Esophagus squamous epithelium (tissue), 5 donors: ENCODE measurements at places on chromosomes 12 and 14.

- DNase-seq, result no peak
Observed at GRCh38 chr12:106358396-106359241, 1.1 kb downstream of the POLR3B start.

GRCh38 chr12:113850309-113851056 lies 115.6 kb downstream of the RBM19 start:
- DNase-seq, result no peak

DNA sequence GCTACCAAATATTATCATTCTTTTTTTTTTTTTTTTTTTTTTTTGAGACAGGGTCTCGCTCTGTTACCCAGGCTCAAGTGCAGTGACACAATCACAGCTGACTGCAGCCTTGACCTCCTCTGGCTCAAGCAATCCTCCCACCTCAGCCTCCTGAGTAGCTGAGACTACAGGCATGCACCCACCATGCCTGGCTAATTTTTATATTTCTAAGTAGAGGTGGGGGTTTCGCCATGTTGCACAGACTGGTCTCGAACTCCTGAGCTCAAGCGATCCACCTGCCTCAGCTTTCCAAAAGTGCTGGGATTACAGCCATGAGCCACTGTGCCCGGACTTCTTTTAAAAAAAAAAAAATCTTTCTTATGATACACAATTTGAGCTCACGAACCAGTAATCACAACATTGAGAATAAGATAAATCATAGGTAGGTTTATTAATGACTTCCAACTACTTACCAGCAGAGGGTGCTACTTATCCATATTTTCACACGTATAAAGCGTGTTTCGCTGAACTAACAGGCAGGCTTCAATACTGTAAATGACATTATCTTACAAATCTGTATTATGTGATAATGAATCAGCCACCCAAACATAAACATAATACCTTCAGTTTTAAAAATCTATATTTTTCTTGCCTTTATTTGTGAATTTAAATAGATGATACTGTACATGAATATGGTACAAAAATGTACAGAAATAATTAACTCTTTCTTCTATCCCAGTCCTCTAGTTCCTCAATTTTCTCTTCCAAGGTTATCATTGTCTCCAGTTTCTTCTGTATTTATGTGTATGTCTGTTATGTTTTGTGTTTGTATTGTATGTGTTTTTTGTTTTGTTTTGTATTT lies 42.5 kb upstream of the BCAT1 start:
- DNase-seq, result no peak

DNA sequence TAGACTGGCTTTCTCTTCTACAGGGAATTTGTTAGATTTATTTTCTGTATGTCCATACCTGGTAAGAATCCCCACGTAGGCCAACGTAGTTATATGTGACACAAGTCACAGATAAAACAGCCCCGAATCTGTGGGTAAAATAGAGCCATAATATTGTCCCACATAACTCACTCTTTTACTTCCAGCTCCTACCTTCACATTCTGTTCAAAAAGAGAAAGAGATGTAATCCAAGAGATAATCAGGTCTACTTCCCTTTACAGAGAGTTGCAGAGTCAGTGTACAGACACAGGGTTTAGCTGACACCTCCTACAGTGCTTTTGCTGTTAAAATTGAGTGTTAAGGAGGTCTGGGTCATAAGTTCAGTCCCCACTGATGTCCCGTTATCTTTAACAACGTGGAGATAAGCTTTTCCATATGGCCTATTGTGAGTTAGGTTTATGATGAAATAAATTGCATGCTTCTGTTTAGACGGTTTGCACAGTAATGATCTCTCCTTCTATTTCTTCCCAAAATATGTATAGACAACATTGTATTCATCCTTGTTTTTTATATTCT lies 446.5 kb downstream of the ADAMTS20 start:
- DNase-seq, result no peak

GRCh38 chr12:125028106-125028505 lies 34.7 kb downstream of the BRI3BP start:
- no peak for DNase-seq

- no peak for DNase-seq
Observed at GRCh38 chr12:65605019-65605418, 219.3 kb upstream of the HMGA2 start.

- no peak for DNase-seq
Observed at GRCh38 chr12:69569236-69569635, 16.0 kb upstream of the CCT2 start.

- no peak for DNase-seq
Observed at GRCh38 chr14:99730876-99731546, 46.9 kb downstream of the CYP46A1 start.

DNA sequence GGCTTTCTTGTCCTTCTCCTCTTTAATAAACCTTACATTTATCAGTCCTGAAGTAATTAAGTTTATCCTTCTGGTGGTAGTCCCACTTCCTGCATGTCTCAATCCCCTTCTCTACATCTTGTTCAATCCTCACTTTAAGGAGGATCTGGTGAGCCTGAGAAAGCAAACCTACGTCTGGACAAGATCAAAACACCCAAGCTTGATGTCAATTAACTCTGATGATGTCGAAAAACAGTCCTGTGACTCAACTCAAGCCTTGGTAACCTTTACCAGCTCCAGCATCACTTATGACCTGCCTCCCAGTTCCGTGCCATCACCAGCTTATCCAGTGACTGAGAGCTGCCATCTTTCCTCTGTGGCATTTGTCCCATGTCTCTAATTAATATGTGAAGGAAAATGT lies 79.3 kb downstream of the ZFC3H1 start:
- DNase-seq, result no peak

DNA sequence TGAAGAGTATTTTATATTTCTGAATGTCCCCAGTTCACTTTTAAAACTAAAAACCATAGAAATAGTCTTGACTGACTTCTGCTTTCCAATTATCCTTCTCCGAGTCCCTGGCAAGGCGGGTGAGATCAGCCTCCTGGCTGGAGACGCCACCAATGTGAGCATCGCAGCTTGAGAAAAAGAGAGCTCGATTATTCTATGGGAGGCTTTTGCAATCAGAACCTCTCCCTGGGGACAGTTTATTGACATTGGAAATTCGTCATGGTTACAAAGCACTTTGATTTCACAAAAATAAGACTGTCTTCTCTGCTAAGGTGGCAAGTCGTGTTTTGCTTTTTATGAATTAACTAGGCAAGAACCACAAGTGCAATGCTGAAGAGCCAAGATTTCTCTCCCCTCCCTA lies 23.6 kb upstream of the GPHB5 start:
- no peak for DNase-seq

GRCh38 chr12:54489857-54490256 lies 7.7 kb upstream of the NCKAP1L start:
- no peak for DNase-seq

DNA sequence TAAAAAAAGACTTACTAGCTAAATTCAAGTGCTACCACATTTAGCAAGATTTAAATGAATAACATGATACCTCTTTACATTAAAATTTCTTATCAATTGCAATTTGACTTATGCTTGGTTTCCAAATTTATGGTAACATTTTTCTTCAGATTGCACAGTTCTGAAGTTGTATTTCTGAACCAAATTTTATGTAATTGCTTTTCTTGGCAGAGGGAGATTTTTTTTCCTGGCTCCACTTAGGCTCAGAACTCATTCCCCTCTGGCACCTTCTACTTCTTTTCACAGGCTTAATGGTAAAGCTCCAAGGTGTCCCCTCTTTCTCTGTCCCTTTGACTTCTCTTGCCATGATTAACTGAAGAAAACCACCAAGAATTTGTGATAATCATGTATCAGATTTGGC lies 99.8 kb upstream of the TMTC1 start:
- no peak for DNase-seq

DNA sequence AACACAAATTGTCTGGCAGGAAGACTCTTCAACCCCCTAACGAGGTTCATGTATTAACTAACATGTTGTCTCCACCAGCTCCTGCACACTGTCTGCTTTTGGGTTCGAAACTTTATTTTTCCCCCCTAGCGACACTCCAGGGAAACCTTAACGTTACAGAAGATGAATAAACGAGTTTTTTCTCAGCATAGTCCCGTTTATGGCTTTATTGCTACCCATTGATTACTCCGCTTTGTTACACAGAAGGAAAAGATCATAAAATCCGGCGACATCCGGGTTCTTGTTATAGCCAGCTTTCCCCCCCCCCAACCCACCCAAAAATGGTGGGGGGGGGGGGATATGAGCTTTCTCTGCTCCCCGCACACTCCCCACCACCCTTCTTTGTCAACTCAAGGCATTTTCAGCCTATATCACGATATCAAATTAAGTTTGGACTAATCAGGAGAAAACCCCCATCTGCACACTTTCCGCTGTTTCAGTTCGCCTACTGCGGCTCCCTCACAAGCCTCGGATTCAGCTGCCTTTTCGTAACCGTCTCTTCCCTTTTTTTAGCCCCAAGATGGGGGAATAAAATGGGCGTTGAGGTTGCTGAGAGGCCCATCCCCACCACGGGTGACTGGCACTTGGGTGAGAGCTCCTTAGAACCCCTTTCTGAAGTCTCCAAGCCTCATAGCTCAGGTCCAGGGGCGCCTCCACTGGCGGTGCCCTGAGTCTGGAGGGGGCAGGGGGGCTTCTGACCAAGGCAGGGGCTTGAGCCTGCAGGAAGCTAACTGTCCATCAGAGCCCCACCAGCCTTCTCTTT lies 1.4 kb upstream of the HOXC6 start:
- DNase-seq, result no peak

DNA sequence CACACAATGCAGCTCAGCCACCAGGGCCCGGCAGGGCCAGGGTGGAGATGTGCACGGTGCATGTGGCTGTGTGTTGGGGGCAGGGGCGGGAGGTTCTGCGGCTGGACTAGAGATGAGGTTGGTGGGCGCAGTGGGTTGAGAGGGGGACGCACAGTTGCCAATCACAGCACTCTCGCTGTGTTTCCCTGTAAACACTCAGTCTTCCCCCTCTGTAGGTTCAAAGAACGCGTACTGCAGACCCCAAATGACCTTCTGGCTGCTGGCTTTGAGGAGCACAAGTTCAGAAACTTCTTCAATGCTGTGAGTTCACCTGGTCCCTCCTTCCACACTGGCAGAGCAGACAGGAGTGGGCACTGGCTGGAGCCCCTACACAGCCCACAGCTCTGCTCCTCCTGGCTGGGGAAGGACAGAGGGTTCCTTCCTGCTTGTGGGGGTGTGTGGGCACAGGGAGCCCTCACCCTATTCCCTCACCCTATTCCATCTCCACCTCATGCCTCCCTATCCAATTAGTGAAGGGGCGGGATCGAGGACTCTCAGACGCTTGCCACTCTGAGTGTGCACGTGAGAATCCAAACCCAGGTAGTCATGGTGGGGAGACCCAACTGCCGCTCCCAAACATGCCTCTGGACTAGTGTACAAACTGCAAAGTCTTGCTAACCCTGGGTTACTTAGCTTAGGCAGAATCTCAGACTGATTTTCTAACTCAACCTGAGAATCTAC lies 17.8 kb downstream of the OTUB2 start:
- no peak for DNase-seq

DNA sequence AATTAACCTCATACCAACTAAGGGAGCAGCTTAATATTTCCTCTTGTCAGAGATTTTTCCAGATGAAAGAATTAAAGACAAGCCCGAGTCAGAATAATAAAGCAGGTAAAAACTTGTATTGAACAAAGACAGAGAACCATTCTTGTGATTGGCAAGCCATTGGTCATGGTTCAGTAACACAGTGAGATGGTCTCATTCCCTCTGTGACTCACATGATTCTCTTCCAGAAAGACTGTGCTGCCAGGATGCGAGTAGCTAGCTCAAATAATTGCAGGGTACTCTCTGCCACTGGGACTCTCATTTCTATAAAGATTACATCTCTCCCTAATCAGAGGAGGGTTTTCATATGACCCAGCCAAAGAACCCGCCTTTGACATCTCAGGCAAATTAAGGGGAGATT lies 179.4 kb downstream of the PHLDA1 start:
- no peak for DNase-seq

GRCh38 chr14:96297000-96297399 lies 41.0 kb downstream of the BDKRB1 start:
- DNase-seq, result no peak
